ENCODE measurements at places on chromosomes 11 and 22.

GRCh38 chr22:19812910-19813309 is 41.8 kb downstream of the GNB1L start:
- DNase-seq = no peak

DNA sequence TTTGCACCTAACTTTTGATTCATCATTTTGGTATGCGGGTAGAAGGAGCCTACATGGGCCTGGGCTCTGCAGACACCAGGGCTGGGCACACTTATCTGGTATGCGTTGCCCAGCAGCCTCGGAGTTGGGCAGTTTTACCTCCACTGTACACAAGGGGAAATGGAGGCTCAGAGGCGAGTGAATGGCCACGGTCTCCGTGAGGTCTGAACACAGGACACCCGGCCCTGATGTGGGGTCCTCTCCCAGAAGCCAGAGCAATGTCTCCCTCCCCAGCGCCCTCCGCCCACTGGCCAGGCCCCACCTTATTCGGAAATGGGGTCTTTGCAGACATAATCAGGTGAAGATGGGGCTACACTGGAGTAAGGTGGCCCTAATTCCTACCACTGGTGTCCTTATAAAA is 43.7 kb downstream of the OSBPL5 start:
- no peak for DNase-seq

DNA sequence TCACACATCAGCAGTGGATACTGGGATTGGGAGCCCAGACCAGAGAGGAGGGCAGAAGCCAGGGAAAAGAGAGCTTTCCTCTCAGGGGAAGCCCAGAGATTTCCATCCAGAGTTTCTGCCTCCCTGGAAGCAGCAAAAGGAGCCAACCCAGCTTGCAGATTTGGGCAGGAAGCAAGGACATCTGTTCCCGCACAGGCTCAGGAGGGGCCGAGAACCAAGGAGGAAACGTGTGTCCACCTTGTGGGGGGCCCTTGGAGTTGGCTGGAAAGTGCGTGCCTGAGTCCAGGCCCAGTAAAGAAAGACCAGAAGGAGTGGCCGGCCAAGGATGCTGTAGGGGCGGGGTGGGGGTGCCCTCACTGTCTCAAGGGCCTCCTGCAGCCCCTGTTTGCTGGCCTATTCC is 6.0 kb upstream of the NPTXR start:
- no peak for DNase-seq

- DNase-seq = no peak
Measured at GRCh38 chr22:32631507-32632255, 157.1 kb downstream of the FBXO7 start.

GRCh38 chr22:30874431-30875370 is 93.9 kb downstream of the MORC2 start:
- DNase-seq = no peak

DNA sequence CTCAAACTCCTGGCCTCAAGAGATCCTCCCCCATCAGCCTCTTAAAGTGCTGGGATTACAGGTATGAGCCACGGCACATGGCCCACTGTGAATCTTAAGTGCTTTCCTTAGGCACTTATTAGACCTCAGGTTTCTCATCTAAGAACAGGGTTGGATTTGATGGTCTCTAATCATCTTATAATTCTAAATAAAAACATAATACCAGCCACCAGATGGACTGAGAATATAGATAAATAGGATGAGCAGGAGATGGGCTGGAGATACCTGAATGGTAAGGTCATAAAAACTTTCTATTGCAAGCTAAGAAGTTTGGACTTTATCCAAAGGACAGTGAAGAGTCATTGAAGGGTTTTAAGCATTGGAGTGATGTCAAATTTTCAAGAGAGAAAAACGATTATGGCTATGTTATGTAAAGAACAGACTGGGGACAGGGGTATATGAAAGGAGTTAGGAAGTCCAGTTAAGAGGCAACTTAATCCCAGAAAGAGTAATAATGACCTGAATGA is 85.2 kb downstream of the RELT start:
- DNase-seq = no peak

GRCh38 chr11:1487851-1488574 is 1.4 kb upstream of the MOB2 start:
- DNase-seq = no peak

GRCh38 chr11:108914211-108914610 is 249.3 kb downstream of the DDX10 start:
- DNase-seq = no peak

Measured in fibroblast of skin of left biceps (primary cell).